H1 (cell line): ENCODE measurements at places on chromosomes 5 and 9. TPM values are rescaled to one million over a fixed set of nuclear protein-coding genes. Genes with fewer than 3 reads are reported as not detected.

CAMK4 gene
- total RNA-seq = 6.3 and 8.3 TPM in 2 replicates

CCDC183 gene
- 0.78 and 1.6 TPM in 2 replicates for total RNA-seq

CCDC171 gene
- 1.9 and 2.3 TPM in 2 replicates for total RNA-seq

SPATA31A3 gene
- total RNA-seq = not detected in 2 replicates

PCDHA4 gene
- total RNA-seq = 5.3 and 5.7 TPM in 2 replicates

ABITRAM gene
- 6.9 and 9.0 TPM in 2 replicates for total RNA-seq

TAF1L gene
- total RNA-seq = not detected in 2 replicates

RLN1 gene
- 0.80 and 1.3 TPM in 2 replicates for total RNA-seq

STKLD1 gene
- not detected in 2 replicates for total RNA-seq

SLC36A2 gene
- total RNA-seq = not detected in 2 replicates

STPG3 gene
- total RNA-seq = not detected in 2 replicates

HAVCR2 gene
- total RNA-seq = 0.11 TPM in 1 of 2 replicates, not detected in the other

NUTM2F gene
- 0.19 TPM in 1 of 2 replicates, not detected in the other for total RNA-seq

INSYN2B gene
- total RNA-seq = not detected in 2 replicates

CDH18 gene
- total RNA-seq = 0.32 and 0.73 TPM in 2 replicates

MAPK9 gene
- total RNA-seq = 37.9 and 43.7 TPM in 2 replicates

- H3K4me3 ChIP-seq = no peak overlapping the region
- 0 out of 2 replicates have a peak, but pooled peaks cover 3% of the 10 kb centered on the region for H3K4me1 ChIP-seq
- no peak overlapping the region for H3K27ac ChIP-seq
Measured at GRCh38 chr5:160537116-160537515, 115.5 kb downstream of the PTTG1 start.

DNA sequence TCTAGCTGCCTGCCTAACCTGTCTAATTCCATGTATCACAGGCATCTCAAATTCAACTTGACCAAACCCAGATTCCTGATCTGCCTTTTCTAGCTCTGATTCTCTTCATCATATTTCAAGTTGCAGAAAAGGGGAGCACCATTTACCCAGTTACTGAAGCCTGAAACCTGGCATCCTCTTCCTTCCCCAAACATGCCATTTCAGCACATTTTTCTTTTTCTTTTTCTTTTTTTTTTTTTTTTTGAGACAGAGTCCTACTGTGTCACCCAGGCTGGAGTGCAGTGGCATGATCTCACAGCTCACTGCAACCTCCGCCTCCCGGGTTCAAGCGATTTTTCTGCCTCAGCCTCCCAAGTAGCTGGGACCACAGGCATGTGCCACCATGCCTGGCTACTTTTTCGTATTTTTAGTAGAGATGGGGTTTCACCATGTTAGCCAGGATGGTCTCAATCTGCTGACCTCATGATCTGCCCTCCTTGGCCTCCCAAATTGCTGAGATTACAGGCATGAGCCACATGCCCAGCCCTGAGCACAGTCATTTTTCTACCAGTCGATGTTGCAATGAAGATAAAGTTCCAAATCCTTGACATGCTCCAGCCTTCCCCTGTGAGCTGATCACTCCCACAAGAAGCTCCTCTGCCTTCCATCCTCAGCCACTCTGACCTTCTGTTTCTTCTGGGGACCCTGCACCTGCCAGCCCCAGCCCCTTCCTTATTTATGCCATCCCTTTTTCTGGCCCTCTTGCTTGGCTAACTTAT lies 32.2 kb downstream of the ACER2 start:
- peaks cover 16% of the 10 kb centered on the region for H3K4me1 ChIP-seq
- no peak overlapping the region for H3K27ac ChIP-seq
- DNase-seq = no peak
- H3K36me3 ChIP-seq = peaks cover 3% of the 10 kb centered on the region; the same call in 1 of the 2 replicates
- no peak overlapping the region for H3K4me3 ChIP-seq

- 0 out of 2 replicates have a peak, but pooled peaks cover 2% of the 10 kb centered on the region for H3K27me3 ChIP-seq
- no peak overlapping the region for H3K27ac ChIP-seq
- H3K36me3 ChIP-seq = no peaks in the 10 kb centered on the region
- no peak for DNase-seq
- no peak overlapping the region for H3K4me3 ChIP-seq
- no peaks in the 10 kb centered on the region for H3K4me1 ChIP-seq
Measured at GRCh38 chr9:94692601-94693000, 33.9 kb upstream of the AOPEP start.

GRCh38 chr9:111919875-111920274 lies 23.3 kb downstream of the UGCG start:
- no peaks in the 10 kb centered on the region for H3K27me3 ChIP-seq
- H3K4me1 ChIP-seq = no peaks in the 10 kb centered on the region
- H3K36me3 ChIP-seq = peaks cover 10% of the 10 kb centered on the region; the same call in 1 of the 2 replicates
- no peak for DNase-seq
- H3K27ac ChIP-seq = no peak overlapping the region

GRCh38 chr9:113221800-113222481 lies 597 bp downstream of the SLC31A1 start:
- H3K36me3 ChIP-seq = no peaks in the 10 kb centered on the region
- H3K27ac ChIP-seq = peak overlapping the region; percentile 71; the same call in 1 of the 2 replicates
- no peak for DNase-seq
- H3K4me3 ChIP-seq = peak overlapping the region; percentile 94
- H3K27me3 ChIP-seq = no peaks in the 10 kb centered on the region

- H3K4me1 ChIP-seq = peaks cover 13% of the 10 kb centered on the region
- peaks cover 40% of the 10 kb centered on the region for H3K36me3 ChIP-seq
- no peak for DNase-seq
- no peak overlapping the region for H3K4me3 ChIP-seq
Measured at GRCh38 chr5:32273821-32274220, 38.9 kb downstream of the MTMR12 start.

- no peaks in the 10 kb centered on the region for H3K4me1 ChIP-seq
- H3K27me3 ChIP-seq = no peaks in the 10 kb centered on the region
- H3K4me3 ChIP-seq = no peak overlapping the region
- H3K27ac ChIP-seq = no peak overlapping the region
- DNase-seq = no peak
Measured at GRCh38 chr9:14769230-14769571, 46.7 kb upstream of the CER1 start.

GRCh38 chr9:114155995-114156656 lies 789 bp downstream of the COL27A1 start:
- peaks cover 26% of the 10 kb centered on the region for H3K27me3 ChIP-seq
- no peaks in the 10 kb centered on the region for H3K36me3 ChIP-seq
- peak overlapping the region; percentile 66 for H3K4me3 ChIP-seq

DNA sequence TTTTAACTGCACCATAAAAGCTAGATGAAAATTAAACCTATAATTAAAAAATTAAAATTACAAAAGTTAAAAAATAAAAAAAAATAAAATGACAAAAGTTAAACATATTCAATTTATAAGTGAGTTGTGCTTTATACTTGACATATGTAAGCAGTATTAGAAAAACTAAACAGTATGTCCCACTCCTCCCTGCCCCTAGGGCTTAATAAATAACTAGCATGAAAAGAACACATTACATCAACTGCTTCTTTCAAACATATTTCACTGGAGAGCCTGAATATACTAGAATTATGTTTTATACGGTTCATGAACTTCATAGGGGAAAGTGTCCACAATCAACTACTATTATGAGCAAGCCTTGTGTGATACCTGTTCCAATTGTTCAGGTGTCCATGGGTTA lies 47.6 kb downstream of the ECPAS start:
- peaks cover 21% of the 10 kb centered on the region for H3K36me3 ChIP-seq
- no peak for DNase-seq
- no peak overlapping the region for H3K27ac ChIP-seq
- H3K27me3 ChIP-seq = no peaks in the 10 kb centered on the region

GRCh38 chr5:51398875-51399642 lies 15.8 kb downstream of the ISL1 start:
- DNase-seq = no peak
- H3K27ac ChIP-seq = no peak overlapping the region
- peaks cover 18% of the 10 kb centered on the region for H3K4me1 ChIP-seq

GRCh38 chr9:110007477-110008270 lies 200.3 kb downstream of the C9orf152 start:
- H3K36me3 ChIP-seq = no peaks in the 10 kb centered on the region
- no peaks in the 10 kb centered on the region; the same call in 1 of the 2 replicates for H3K4me1 ChIP-seq
- no peak overlapping the region for H3K4me3 ChIP-seq
- H3K27ac ChIP-seq = no peak overlapping the region

DNA sequence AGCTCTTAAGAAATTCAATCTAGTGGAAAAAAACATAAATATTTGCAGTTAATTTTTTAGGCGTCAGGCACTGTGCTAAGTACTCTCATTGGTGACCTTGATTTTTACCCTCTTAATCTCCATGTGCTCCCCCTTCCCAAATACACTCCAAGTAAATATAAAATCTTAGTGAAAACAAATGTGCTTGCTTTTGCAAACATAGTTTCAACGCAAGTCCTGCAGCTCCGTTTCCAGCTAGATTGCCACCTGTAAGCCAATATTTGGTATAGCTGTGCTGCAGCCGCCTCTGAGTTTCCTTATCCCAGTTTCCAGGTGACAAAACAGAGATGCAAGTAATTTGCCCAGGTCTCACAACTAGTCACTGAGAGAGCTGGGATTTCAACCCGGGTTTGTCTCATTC lies 1.9 kb upstream of the MTMR12 start:
- DNase-seq = no peak
- H3K36me3 ChIP-seq = no peaks in the 10 kb centered on the region
- peaks cover 4% of the 10 kb centered on the region; the same call in 1 of the 2 replicates for H3K4me1 ChIP-seq
- no peak overlapping the region for H3K27ac ChIP-seq

- no peaks in the 10 kb centered on the region for H3K27me3 ChIP-seq
- H3K36me3 ChIP-seq = no peaks in the 10 kb centered on the region
- H3K4me1 ChIP-seq = peaks cover 6% of the 10 kb centered on the region
- no peak overlapping the region for H3K4me3 ChIP-seq
- no peak overlapping the region for H3K27ac ChIP-seq
Measured at GRCh38 chr9:116608064-116608463, 79.0 kb upstream of the TRIM32 start.

GRCh38 chr5:53397845-53398244 lies 82.6 kb upstream of the FST start:
- no peaks in the 10 kb centered on the region for H3K27me3 ChIP-seq
- no peak overlapping the region for H3K27ac ChIP-seq
- H3K4me3 ChIP-seq = no peak overlapping the region
- no peaks in the 10 kb centered on the region for H3K4me1 ChIP-seq
- DNase-seq = no peak
- no peaks in the 10 kb centered on the region for H3K36me3 ChIP-seq

- no peak for DNase-seq
- H3K27me3 ChIP-seq = no peaks in the 10 kb centered on the region
- H3K4me1 ChIP-seq = no peaks in the 10 kb centered on the region
- H3K36me3 ChIP-seq = no peaks in the 10 kb centered on the region
Measured at GRCh38 chr5:114857941-114858551, 311.7 kb downstream of the TRIM36 start.

DNA sequence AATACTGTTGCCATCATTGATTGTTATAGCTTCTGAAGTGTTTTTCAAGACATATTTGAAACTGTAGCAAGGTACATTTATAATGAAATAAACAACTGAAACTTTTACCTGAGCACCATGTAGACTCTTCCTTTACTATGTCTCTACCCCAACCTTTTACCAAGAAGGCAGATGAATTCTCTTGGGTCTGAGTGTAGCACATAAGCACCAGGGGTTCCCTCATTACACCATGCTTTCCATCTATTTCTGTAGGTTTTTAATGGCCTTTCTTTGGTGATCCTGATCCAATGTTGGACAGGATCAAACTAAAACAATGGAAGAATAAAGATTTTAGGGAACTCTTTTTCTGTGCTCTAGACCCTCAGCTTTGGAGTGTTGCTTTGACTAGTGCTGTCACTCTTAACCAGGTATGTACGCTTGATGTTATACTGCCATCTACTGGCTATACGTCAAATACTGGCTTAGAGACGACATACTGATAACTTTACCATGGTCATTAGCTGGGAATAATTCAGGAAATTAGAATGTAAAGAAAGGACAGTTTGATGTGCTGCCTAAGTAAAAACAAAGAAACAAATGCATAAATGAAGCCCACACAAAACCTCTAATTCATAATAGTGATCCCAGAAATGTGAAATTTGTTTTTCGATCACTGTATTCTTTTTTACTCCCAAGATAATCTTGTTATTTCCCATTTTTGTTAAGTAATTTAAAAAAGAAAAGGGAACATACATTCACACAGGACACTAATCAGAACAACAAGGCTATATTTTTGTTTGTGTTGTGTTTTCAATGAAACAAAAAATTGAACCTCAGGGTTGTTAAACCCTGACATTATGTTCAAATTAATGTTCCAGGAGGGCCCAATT lies 30.7 kb downstream of the IFNW1 start:
- H3K27me3 ChIP-seq = no peaks in the 10 kb centered on the region
- no peaks in the 10 kb centered on the region for H3K4me1 ChIP-seq
- DNase-seq = no peak
- no peaks in the 10 kb centered on the region for H3K36me3 ChIP-seq

- H3K27ac ChIP-seq = no peak overlapping the region
- no peak for DNase-seq
- no peak overlapping the region for H3K4me3 ChIP-seq
- no peaks in the 10 kb centered on the region for H3K27me3 ChIP-seq
- H3K36me3 ChIP-seq = no peaks in the 10 kb centered on the region
- H3K4me1 ChIP-seq = no peaks in the 10 kb centered on the region
Measured at GRCh38 chr9:3760031-3760430, 234.2 kb upstream of the RFX3 start.

DNA sequence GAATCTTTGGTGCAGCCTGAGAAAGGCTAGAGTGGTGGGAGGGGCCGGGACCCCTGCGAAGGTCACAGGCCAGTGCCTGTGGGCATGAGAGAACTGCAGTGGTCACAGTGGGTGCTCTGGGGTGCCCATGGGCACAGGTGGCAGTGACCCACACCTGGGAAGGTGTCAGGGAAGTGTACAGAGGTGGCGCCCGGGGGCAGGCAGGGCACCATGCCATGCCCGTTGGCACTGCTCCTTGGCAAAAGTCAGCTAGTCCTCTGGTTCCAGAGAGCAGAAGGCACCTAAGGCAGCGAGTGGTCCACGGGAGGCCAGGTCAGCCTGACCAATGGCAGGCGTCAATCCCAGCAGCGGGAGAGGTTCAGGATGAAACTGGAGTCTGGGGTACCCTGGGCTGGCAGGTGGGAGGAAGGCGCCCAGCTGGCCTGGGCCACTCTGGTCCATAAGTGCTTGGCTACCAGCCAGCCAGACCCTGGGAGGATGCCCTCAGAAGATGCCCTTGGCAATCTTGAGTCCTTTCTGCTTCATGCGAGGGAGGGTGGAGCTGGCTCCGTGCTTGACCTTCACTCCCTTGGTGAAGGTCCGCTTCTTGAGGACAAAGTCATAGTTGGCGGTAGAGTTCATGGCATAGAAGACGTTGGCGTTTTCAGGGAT lies 22.8 kb downstream of the RALGDS start:
- no peaks in the 10 kb centered on the region for H3K27me3 ChIP-seq
- H3K27ac ChIP-seq = no peak overlapping the region
- DNase-seq = no peak
- no peak overlapping the region for H3K4me3 ChIP-seq
- H3K4me1 ChIP-seq = no peaks in the 10 kb centered on the region
- H3K36me3 ChIP-seq = peaks cover 14% of the 10 kb centered on the region

DNA sequence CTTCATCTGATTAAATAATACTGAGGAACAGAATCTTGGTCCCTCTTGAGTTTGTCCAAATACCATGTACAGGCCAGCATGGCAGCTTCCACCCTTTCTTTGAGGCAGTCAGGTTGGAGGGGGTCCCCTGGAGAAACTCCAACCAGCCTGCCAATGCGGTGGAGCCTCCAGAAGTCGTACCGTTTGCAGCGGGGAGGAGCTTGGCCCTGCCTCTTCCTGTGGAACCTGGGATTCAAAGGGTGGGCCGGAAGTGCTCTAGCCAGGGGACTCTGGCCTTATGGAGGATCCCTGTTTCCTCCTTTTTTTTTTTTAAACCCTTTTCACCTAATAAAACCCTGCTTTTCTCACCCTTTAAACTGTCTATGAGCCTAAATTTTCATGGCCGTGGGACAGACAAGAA lies 216.3 kb upstream of the ZNF608 start:
- H3K4me3 ChIP-seq = peak overlapping the region; percentile 13; the same call in 1 of the 2 replicates
- no peaks in the 10 kb centered on the region for H3K27me3 ChIP-seq
- H3K36me3 ChIP-seq = no peaks in the 10 kb centered on the region
- DNase-seq = no peak
- no peak overlapping the region for H3K27ac ChIP-seq

GRCh38 chr9:135857843-135858242 lies 49.5 kb downstream of the CAMSAP1 start:
- no peaks in the 10 kb centered on the region for H3K4me1 ChIP-seq
- H3K36me3 ChIP-seq = peaks cover 6% of the 10 kb centered on the region
- no peak overlapping the region for H3K27ac ChIP-seq
- DNase-seq = no peak
- no peak overlapping the region for H3K4me3 ChIP-seq
